ENCODE measurements at places on chromosomes 12 and 14.

DNA sequence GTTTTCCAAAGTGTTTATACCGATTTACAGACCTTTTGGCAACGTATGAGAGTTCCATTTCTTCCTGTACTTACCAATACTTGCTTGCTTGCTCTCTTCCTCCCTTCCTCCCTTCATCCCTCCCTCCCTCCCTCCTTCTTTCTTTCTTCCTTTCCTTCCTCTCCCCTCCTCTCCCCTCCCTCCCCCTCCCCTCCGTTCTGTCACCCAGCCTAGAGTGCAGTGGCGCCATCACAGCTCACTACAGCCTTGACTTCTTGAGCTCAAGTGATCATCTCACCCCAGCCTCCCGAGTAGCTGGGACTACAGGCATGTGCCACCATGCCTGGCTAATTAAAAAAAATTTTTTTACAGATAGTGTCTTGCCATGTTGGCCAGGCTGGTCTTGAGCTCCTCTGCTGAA lies 40.4 kb downstream of the DIP2B start:
- no peak for DNase-seq

DNA sequence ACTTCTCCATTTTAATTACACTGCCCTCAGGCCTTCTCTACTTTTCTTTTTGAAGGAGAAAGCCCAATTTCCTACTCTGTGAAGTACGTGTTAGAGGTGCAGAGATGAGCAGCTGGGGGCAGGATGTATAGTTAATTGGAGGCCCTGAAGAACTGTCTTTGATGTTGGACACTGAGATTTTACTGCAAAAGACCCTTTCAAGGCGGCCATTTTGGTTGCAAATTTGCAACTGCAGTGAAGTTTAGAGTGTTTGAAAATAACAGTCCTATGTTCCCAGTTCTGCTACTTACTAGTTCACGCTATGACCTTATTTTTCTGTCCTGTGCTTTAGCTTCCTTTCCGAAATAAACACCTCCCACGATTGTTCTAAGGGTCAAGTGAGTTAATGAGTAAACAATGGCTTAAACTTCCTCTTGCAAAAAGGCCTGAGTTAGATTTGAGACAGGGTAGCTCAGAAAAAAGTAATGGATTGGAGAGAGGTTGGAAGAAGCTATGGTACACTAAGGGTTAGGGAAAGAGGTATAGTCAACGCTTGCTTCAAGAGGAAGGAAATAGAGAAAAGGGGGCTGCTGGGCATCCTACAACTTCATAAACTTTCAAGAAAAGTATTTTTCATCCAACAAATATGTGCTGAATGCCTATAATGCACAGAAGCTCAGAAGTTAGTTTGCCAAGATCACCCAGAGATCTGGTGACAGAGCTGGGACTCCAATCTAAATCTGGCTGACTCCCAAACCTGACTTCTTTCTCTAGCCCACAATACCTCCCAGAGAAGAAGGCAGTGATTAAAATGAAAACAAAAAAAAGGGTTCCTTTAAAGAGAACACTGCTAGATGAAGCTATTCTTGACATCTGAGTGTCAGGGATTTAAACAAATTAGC lies 26.4 kb upstream of the DICER1 start:
- no peak for DNase-seq

- no peak for DNase-seq
Observed at GRCh38 chr14:31962920-31963319, 114.2 kb upstream of the ARHGAP5 start.

DNA sequence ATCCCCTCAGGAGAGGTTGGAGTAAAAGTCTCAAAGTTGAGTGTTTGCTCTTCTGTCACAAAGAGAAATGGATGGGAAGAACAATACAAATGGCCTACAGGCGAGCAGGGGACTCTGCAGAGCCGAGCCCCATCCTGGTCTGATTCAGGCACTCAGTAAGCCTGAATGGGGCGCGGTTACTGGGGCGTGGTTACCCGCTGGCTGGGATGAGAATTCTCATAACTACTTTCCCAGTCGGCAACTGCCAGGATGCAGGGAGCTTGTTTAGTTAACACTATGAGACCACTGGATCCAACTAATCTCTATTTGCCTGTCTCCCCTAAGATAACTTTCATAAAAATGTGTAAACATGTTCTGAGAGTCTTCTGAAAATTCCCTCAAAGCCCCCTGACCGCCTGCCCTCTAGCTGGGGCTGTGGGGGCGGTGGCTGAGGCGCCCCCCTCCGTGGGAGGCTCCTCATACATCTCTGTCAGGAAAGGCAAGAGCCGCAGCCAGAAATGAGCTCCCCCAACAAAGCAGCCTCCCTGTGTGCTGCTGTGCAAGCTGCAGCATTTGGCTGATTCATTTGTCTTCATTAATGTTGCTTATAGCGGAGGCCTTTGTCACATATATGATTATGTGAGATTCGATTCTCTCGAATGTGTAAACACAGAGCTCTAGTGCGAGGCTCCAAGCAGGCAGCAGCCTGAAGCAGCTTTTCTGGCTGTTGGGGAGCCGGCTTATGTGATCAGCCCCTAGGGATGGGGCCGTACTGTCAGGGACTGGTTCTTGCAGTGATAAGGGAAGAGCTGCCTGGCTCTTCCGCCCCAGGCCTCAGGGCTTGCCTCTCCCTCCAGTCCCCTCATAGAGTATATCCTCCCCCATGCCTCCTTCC lies 126.1 kb upstream of the ARHGAP5 start:
- DNase-seq = peak; percentile 79

- DNase-seq = peak; percentile 26
Observed at GRCh38 chr12:132711080-132711843, 620 bp downstream of the PGAM5 start.

DNA sequence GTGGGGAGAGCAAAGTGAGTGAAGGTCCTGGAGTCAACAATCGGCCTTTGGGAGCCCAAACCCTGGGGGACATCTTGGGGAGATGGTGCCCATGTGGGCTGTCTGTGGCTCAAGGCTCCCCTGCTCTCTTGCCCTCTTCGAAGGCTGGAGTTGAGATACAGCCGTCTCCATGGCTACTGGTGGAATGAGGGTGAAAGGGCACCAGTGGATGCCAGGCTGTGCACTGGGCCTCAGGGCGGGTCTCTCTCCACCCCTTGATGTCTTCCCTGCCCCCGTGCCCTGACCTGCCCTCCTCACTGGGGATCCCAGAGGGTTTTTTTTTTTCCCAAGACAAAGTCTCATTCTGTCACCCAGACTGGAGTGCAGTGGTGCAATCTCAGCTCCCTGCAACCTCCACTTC lies 2.0 kb upstream of the ANKRD9 start:
- DNase-seq = no peak

DNA sequence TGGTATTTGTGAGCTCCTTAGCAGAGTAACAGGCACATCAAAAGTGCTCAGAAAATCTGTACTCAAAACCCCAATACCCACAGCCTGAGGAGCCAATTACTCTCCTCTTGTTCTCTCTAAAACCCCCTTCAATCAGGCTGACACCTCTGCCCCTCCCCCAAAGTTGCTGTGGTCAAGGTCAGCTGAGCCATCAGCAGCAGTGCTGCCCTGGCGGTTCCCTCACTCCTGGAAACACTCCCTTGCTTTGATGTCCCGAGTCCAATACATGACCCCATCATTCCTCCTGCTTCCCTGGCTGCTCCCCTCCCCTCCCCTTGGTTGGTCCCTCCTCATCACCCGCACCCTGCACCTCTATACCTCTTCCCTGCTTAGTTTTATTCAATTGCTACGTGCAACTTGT lies 57.2 kb upstream of the C14orf132 start:
- DNase-seq = no peak

DNA sequence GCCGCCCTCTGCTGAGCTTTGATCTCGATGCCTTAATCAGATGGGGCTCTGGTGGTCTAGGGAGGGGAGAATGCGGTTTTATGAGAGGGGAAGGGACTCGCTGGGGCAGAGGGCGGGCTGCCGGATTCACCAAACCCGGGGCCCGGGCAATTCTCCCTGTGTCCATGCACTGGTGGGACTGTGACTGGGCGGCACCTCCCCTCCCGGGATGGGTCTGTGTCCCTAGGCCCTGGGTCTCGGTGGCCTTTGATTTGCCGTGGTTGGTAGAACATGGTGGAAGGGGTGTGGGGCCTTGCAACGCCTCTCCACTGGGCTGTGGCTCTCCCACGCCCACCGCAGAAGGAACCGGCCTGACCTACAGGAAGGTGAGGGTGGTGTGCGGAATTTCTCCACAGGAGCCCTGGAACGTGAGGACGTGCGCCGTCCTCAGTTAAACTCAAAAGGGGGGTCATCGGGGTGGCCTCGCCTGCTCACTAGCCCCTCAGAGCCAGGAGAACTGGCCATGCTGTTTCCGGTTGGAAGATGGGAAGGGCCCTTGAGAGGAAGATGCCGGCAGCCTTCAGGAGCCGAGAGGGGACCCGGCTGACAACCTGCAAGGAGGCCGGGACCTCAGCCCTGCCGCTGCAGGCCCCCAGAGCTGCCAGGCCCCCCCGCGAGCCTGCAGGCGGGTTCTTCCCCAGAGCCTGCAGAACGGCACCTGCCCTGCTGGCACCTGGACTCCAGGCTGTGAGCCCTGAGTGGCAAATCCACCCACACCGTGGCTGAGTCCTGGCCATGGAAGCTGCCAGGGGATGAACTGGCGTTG lies 43.6 kb downstream of the NOC4L start:
- no peak for DNase-seq

DNA sequence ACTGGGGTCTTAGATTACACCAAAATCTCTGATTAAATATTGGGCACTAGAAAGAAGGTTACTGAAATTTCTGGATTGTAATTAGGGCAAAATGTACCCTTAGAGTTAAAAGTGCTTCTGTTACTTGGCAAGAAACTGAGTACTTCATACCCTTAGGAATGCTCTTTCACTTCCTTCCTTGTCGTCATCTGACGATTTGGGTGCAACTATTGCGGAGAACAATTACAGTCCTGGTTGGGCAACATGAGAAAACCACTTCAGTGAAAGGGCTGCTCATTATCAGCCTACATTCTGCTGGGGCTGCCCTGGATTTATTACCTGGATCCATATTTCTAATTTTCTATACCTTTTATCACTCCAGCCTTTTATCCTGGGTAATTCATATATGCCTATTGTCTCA lies 348.5 kb upstream of the MDGA2 start:
- DNase-seq = no peak

GRCh38 chr12:120804428-120804827 lies 78.8 kb downstream of the ACADS start:
- no peak for DNase-seq

DNA sequence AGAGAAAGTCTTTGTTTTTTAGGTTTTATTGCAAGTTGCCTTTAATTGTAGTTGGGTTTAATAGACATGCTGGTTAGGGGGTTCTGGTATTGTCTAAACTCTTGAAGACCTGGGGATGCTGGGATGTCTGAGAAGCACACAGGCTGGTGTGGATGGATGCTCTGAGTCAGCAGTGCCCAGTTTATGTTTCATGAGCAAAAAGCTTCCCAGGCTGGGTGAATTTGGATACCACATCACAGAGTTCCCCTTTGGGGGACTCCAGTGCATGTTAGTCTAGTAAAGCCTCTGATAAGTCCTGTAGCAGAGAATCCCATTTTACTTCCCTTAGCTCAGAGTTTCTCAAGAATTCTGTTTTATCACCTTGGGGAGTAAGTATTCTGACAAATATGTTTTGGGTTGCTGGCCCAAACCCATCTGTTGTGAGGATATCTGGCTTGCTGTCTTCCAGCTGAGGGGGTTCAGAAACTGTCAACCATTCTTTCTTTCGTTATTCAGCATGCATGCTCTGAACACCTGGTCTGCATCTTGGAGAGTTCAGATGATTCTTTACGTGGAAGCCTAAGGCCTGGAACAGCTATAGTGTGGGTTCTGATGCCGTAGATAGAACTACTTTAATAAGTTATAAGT lies 509.1 kb downstream of the VRK1 start:
- DNase-seq = no peak

GRCh38 chr12:53064613-53065436 lies 14.4 kb downstream of the SPRYD3 start:
- no peak for DNase-seq

GRCh38 chr14:90483571-90483974 lies 86.7 kb downstream of the CALM1 start:
- no peak for DNase-seq

GRCh38 chr14:59254911-59255545 lies 66.6 kb downstream of the DAAM1 start:
- DNase-seq = peak; percentile 47

DNA sequence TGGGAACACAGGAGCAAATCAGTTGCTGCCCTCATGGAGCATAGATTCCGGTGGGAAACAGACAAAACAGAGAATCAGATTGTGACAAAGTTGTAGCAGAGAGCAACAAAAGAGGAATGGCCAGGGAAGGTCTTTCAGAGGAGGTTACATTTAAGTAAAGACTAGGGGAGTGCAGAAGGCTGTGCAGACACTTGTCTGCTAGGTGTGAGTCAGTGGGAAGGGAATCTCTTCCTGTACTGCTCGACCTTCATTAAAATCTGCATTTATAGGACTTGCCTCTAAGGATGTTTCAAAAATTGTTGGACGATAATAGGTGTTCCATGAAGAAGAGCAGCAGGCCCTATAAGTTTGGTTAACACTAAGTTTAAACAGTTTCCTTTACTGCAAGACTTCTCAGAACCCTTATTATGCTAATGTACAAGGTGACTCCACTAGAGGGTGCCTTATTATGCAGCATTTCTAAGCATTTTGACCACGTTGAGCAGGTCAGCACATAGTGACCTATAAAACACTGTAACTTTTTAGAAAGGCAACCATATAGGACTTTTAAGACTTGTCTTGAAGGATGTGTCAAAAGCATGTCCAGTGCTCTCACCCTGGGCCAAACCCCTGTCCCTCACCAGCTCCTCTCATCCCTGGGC lies 91.8 kb upstream of the RIC8B start:
- no peak for DNase-seq

DNA sequence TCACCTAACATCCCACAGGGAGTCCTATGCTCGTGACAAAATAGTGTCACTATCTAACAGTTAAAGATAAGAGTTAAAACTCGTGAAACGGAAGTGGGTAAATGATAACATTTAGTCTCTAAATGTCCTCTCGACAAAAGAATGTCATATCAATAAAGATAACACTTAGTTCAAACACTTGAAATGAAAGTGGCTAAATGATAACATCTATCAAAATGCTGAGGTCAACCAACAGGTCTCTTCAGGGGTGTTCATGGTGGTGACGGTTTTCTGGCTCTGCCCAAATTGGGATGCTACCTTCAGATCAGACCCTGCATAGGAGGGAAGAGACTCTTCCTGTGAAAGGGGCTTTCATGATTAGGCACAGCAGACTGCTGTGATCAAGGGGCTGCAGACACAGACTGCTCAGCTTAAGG lies 22.1 kb downstream of the IL26 start:
- DNase-seq = no peak

- no peak for DNase-seq
Observed at GRCh38 chr12:131060011-131060703, 106.5 kb downstream of the ADGRD1 start.

GRCh38 chr12:62135553-62136200 lies 124.5 kb upstream of the USP15 start:
- no peak for DNase-seq

- DNase-seq = no peak
Observed at GRCh38 chr14:65424531-65424930, 12.0 kb downstream of the FUT8 start.

GRCh38 chr12:116406529-116406928 lies 129.0 kb upstream of the MED13L start:
- DNase-seq = peak; percentile 93

DNA sequence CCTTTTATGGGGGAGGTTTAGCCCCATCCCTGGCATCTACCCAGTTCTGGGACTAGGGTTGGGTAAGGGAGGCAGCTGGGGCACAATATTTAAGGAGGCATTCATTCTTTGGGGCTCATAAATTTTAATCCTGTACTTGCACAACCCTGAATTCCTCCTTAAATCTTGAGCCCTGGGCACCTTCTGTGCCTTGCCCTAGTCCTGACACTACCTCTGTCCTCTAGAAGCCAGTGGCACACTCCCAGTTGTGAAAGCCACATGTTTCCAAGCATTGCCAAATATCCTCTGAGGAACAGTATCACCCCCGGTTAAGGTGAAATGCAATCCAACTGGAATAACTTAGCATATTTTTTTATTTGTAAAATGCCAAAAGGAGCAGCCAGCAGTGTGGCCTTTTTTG lies 36.6 kb downstream of the SLC16A7 start:
- no peak for DNase-seq

Measured in AG08395 (cell line).